ENCODE measurements at places on chromosomes 6 and 20. TPM values are rescaled to one million over a fixed set of nuclear protein-coding genes. Genes with fewer than 3 reads are reported as not detected.

DNA sequence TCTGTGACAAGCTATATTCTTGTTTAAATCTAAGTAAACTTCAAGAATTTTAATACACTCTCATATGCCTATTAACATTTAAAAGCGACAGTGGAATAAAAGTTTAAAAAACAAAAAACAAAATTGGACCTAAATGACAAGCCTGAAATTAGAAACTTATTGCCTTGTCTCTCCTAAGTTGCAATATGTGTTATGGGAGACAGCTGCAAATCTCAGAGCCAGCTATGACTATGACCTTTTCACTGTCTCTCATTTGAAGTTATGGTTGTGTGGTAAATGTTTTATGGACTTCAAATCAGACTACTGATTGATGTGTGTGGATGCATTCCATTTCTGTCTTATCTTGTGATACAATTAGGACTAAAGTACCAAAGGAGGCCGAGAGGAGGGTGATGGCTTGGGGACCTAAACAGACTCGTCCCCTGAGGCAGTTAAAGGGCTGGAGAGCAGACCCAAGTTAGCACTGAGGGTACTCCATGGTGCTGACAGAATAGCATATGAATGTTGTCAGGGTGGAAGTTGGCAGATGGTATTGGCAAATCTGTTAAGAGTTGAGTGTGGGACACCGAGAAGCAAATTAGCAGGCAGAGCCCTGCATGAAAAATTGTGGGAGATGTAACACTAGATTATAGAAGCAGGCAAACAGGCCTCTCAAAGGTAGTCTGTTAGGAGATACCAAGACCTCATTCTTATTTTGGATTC is 930.1 kb upstream of the MAN1A1 start:
- no peak overlapping the region for H3K4me3 ChIP-seq
- no peak for DNase-seq
- no peaks in the 10 kb centered on the region for H3K27me3 ChIP-seq
- H3K36me3 ChIP-seq = no peaks in the 10 kb centered on the region
- no peak overlapping the region for H3K27ac ChIP-seq

DNA sequence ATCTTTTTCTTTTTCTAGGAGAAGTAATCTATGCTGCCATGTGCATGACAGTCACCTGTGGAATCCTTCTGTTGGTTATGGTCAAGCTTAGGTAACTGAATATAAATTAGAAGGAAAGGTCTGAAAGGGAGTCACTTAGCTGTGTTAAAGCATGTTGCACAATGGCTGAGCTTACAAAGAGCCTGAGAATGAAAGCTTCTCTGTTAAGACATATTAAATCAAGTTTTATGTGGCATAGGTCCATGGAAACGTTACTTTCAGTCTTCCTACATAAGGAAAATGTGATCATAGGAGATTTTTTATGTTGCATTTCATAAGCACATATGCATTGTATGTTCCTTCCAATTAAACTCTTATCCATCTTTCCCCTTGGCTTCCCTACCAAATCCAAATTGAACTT is 72.1 kb downstream of the GFRAL start:
- no peaks in the 10 kb centered on the region for H3K4me1 ChIP-seq
- H3K27me3 ChIP-seq = peaks cover 11% of the 10 kb centered on the region
- H3K36me3 ChIP-seq = no peaks in the 10 kb centered on the region
- DNase-seq = no peak
- no peak overlapping the region for H3K4me3 ChIP-seq

DNA sequence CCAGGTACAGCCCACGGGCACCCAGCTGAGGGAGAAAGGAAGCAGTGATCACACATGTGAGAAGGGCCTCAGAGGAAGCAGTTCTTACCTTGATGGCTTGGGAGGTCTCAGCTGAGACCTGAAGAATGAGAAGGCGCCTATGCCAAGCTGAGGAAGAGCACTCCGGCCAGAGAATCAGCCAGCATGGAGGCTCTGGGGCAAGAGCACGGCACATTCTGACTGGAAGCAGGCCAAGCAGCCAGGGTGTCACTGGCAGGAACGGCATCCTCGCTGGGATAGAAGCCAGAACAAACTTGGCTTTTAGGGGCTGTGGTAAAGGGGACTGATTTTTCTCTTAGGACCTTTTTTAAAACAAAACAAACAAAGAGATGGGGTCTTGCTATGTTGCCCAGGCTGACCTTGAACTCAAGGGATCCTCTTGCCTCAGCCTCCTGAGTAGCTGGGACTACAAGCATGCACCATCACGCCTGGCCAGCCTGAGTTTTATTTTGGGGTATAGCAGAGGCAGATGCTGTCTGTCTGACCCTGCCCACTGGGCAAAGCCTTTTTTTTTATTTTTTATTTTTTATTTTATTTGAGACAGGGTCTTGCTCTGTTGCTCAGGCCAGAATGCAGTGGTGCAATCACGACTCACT is 17.6 kb downstream of the GHRH start:
- no peaks in the 10 kb centered on the region for H3K4me1 ChIP-seq
- H3K36me3 ChIP-seq = peaks cover 49% of the 10 kb centered on the region
- DNase-seq = no peak
- H3K27me3 ChIP-seq = no peaks in the 10 kb centered on the region

DNA sequence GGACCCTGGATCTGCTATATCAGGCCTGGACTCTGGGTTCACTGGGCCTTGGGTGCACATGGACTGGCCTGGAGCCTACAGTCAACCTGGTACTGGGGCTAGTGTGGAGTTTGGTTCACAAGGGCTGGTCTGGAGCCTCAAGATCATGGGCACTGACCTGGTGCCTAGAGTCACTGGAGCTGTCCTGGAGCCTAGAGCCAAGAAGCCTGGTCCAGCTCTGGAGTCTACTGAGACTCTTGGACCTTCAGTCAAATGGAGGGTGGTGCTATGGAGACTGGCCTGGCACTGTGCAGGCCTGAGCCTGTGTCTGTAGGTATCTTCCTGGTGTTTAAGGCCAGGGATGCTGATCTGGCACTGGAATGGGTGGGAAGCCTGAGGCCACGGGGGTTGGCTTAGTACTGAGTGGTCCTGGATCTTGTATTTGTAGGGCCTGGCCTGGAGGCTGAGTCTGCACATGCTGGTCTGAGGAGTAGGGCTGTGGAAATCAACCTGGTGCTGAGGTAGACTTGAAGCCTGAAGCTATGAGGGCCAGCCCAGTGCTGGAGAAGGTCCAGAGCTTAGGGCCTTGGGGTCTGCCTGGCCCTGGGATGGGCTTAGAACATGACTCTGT is 16.5 kb upstream of the WFDC9 start:
- no peaks in the 10 kb centered on the region for H3K36me3 ChIP-seq
- H3K27ac ChIP-seq = no peak overlapping the region
- H3K4me3 ChIP-seq = no peak overlapping the region
- no peak for DNase-seq
- 0 out of 2 replicates have a peak, but pooled peaks cover 5% of the 10 kb centered on the region for H3K27me3 ChIP-seq

- peak; percentile 63 for DNase-seq
- peak overlapping the region; percentile 89 for H3K27ac ChIP-seq
- peaks cover 25% of the 10 kb centered on the region for H3K4me1 ChIP-seq
- H3K36me3 ChIP-seq = no peaks in the 10 kb centered on the region
- H3K4me3 ChIP-seq = no peak overlapping the region
These were observed 445.1 kb upstream of the JAG1 start for GRCh38 chr20:11118802-11119380.

SLC17A3 gene
- total RNA-seq = not detected
